A549 treated with RU486 at 1 μM for 4 hours (cell line): ENCODE measurements at places on chromosomes 11 and 22. TPM values are rescaled to one million over a fixed set of nuclear protein-coding genes. Genes with fewer than 3 reads are reported as not detected.

The PAX6 gene
- 0.90 to 2.3 TPM (median 1.5 TPM) in 5 replicates for total RNA-seq

The OR2AT4 gene
- total RNA-seq = not detected in 5 replicates

The MYOD1 gene
- total RNA-seq = not detected in 5 replicates

The CEP126 gene
- 3.1 to 4.6 TPM (median 3.4 TPM) in 5 replicates for total RNA-seq

The RTN4RL2 gene
- 60.5 to 129 TPM (median 112 TPM) in 5 replicates for total RNA-seq

The MCAT gene
- total RNA-seq = 17.9 to 28.6 TPM (median 26.1 TPM) in 5 replicates

The MIAT gene
- 0.13 to 0.85 TPM (median 0.34 TPM) in 5 replicates for total RNA-seq

The ZNF408 gene
- 15.7 to 19.1 TPM (median 16.8 TPM) in 5 replicates for total RNA-seq

The TECTA gene
- total RNA-seq = 0.03 to 0.16 TPM (median 0.06 TPM) in 5 replicates
